ENCODE measurements at places on chromosomes 4 and X. TPM values are rescaled to one million over a fixed set of nuclear protein-coding genes. Genes with fewer than 3 reads are reported as not detected.

KLB gene
- 0.64 TPM for total RNA-seq

DNA sequence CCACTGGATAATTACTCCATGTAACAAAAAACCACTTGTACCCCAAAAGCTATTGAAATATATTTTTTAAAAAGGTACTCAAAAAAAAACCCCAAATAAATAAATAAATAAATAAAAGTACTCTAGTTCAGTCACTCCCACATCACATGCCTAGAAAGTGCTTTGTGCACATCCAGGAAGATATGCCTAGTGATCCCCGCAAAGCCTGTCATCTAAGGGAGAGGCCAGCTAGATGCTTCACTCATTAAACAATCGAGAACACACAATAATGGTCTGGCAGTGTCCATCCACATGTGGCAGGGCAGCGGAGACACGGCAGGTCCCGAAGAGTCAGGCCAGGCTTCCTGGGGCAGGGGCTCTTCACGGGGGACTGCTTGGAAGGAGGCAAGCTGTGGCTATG is 47.6 kb downstream of the RAB33B start:
- no peak overlapping the region for H3K27ac ChIP-seq
- no peak overlapping the region for H3K4me3 ChIP-seq
- H3K27me3 ChIP-seq = no peaks in the 10 kb centered on the region

DNA sequence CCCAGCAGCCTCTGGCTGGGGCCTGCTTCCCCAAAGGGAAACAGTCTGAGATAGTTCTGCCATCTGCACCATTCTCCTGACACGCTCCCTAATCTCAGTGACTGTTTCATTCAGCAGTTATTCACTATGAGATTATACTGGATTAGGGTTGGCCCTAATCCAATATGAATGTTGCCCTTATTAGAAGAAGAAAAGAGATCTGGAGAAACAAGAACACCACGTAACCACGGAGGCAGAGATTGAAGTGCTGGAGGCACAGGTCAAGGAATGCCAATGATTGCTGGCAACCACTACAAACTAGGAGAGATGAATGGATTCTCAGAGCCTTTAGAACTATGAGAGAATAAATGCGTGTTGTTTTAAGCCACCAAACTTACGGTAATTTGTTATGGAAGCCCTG is 7.4 kb downstream of the ACOX3 start:
- no peak for DNase-seq
- peaks cover 4% of the 10 kb centered on the region for H3K4me1 ChIP-seq
- H3K36me3 ChIP-seq = no peaks in the 10 kb centered on the region
- no peaks in the 10 kb centered on the region for H3K27me3 ChIP-seq

GRCh38 chr4:141142423-141142822 is 9.2 kb upstream of the RNF150 start:
- no peaks in the 10 kb centered on the region for H3K4me1 ChIP-seq
- no peak for DNase-seq
- H3K36me3 ChIP-seq = no peaks in the 10 kb centered on the region
- H3K4me3 ChIP-seq = no peak overlapping the region
- H3K27ac ChIP-seq = no peak overlapping the region

DNA sequence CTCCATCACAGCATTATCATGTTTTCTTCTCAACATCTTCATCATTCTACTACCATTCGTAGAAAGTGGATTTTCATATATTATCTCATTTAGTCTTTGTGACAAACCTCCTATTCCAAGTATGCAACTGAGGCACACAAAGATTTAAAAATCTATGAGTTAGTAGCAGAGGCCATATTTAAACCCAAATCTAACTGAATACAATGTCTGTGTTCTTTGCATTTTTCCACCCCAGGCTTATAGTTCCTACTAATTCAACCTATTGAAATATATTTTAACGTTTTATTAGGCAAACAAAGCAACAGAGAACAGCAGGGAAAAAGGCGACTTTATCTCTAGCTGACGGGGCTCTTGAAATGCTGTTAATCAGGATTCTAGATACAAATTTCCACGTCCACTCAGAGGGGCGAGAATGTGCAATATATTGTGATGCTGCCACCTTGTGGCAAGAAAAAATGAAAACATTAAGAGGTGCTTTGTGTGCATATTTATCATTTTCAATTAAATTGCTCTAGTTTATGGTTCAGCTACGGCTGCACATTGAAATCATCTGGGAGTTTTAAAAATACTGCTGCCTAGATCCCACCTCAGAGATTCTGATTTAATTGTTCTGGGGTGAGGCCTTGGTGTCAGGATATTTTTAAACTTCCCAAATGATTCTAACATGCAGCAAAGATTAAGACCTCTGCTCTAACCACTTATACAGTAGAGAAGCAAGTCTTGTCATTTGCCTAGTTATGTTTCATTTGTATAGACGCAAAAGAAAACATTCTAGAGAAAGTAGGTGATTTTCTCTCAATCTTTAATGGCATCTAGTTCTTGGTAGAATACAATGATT is 315.9 kb downstream of the MAPK10 start:
- peak; percentile 36 for DNase-seq
- no peak overlapping the region for H3K4me3 ChIP-seq
- H3K4me1 ChIP-seq = no peaks in the 10 kb centered on the region
- no peak overlapping the region for H3K27ac ChIP-seq
- H3K36me3 ChIP-seq = no peaks in the 10 kb centered on the region

- H3K36me3 ChIP-seq = no peaks in the 10 kb centered on the region
- peak; percentile 34 for DNase-seq
- H3K4me1 ChIP-seq = no peaks in the 10 kb centered on the region
- H3K27ac ChIP-seq = peak overlapping the region; percentile 15
- no peaks in the 10 kb centered on the region for H3K27me3 ChIP-seq
- H3K4me3 ChIP-seq = no peak overlapping the region
Measured at GRCh38 chr4:3226467-3226866, 22.5 kb upstream of the MSANTD1 start.

Data from colonic mucosa (tissue), 4 donors.